ENCODE measurements at places on chromosomes 5 and 9. TPM values are rescaled to one million over a fixed set of nuclear protein-coding genes. Genes with fewer than 3 reads are reported as not detected.

Gene CTXN3
- total RNA-seq = not detected

Gene PTPRD
- 45.3 TPM for total RNA-seq

Gene UBAP1
- total RNA-seq = 20.7 TPM

Gene GPSM1
- 17.3 TPM for total RNA-seq

Gene IL9
- total RNA-seq = not detected
